Right cardiac atrium (tissue), 5 donors: ENCODE measurements at places on chromosomes 11 and 22. TPM values are rescaled to one million over a fixed set of nuclear protein-coding genes. Genes with fewer than 3 reads are reported as not detected.

DNA sequence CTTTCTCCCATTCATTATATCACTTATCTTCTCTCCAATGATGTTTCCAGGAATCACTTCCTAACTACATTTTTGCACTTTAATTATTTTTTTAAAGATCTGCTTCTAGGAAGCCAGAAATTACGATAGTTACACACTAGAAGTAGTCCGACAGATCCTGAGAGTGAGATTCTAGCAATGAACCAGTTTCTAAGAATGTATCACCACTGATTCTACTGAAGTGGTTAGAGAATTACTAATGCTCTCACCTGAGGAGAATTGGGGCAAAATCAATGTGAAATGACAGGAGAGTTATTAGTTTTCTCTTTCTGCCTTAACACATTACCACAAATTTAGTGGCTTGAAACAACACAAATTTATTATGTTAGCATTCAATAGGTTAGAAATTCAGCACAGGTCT lies 241.2 kb downstream of the CASP12 start:
- DNase-seq = no peak

The KDELR3 gene
- total RNA-seq = 5.0 TPM

DNA sequence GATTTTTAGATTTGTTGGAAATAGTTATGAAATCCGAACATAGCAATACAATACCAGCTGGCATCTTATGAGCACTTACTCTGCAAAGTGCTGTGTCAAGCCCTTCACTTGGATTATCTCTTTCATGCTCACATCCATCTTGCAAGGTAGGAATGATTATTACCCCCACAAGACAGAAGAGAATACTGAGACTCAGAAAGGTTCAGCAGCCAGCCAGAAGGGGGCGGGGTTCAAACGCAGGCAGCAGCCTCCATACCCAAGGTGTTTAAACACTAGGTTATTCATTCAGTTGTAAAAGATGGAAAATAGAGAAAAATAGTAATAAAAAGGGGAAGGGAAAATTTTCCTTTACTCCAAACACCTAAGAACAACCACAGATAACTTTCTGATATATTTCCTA lies 158.5 kb downstream of the CCDC34 start:
- peak; percentile 53 for DNase-seq

DNA sequence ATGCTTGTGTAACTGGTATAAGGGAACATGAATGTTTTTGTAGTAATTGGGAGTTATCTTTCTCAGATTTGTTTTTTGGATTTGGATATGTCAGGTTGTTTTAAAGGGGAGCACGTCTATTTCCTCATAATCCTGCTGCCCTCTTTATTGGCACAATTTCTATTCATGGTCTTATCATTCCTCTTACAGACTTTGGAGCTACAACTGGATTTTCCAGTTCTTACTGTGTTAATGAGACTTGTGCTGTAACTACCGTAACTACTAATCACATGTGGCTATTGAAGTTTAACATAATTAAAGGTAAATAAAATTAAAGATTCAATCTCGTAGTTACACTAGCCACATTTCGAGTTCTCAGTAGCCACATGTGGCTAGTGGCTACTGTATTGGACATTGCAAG lies 1.9 kb downstream of the FDX1 start:
- DNase-seq = no peak

DNA sequence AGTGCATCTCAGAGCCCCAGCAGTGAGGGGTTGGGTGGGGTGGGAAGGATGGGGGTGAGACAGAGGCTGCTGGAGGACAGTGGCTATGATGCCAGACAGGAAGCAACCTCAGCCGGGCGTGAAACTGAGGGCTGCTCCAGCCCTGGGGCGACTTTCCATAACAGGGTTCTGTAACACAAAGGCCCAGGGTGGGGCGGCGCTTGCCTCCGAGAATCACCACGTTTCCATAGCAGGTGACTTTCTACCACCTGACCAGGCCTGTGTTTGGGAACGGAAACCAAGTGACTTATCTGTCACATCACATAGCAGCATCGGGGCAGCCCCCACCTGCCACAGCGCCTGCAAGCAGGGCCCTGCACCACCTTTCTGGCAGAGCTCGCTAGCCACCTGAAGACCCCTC lies 85.8 kb downstream of the TRMU start:
- peak; percentile 24 for DNase-seq

DNA sequence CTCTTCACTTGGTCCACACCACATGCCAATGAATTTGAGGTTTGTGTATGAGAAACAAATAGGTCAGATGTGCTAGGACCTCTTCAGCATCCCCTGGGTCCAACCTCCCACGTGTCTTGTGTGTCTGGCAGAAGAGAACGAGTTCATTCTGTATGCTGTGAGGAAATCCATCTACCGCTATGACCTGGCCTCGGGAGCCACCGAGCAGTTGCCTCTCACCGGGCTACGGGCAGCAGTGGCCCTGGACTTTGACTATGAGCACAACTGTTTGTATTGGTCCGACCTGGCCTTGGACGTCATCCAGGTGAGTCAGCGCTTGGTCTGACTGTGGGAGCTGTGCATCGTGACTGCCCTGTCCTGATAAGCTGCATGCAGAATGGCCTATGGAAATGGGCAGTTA lies 101.0 kb upstream of the SORL1-AS1 start:
- no peak for DNase-seq

DNA sequence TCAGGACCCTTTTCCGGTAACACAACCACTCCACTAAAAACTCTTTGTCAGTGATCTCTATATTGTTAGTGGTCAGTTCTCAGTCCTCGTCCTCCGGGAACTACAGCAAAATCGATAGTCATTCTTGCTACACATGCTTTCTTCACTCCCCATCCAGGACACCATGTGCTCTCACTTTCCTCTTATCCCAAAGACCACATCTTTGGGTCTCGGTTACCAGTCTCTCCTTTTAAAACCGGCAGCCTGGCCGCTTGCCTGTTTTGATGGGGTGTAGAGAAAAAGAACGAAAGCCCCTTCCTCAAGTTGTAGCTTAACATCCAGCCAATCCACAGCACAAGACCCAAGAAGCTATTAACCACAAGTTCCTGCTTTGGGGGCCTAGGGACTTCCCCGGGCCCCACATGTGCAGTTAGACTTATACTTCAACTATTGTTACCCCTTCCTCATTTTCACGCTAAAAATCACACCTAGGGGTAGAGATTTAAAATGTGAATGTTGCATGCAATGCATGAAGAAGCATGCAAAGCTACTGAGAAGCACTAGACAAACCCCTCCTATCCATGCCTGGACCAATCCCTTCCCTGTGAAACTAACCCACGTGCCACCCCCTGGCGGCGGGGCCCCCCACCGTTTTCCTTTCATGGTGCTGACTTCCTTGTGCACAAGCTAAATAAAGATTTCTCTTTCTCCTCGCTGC lies 1.5 kb upstream of the TOLLIP start:
- no peak for DNase-seq

DNA sequence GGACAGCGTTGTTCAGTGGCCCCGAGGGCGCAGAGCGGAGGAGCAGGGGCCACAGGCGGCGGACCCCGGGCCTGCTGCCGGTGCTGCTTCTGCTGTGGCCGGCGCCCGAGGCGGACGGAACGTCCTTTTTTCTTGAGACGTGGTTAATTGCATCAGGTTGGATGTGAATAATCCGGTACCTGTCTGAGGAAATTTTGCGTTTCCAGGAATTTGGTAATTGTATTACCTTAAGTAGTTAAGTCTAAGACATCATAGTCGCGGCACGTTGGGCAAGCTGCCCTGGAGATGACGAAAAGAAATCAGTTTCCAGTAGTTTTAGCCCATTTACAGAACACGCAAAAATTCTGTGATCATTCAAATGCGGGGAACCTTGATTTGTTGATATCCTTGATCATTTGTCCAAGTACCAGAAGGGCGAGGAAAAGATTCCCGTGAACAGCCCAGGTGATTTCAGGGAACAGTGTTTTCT lies 789 bp downstream of the SPECC1L start:
- DNase-seq = no peak

DNA sequence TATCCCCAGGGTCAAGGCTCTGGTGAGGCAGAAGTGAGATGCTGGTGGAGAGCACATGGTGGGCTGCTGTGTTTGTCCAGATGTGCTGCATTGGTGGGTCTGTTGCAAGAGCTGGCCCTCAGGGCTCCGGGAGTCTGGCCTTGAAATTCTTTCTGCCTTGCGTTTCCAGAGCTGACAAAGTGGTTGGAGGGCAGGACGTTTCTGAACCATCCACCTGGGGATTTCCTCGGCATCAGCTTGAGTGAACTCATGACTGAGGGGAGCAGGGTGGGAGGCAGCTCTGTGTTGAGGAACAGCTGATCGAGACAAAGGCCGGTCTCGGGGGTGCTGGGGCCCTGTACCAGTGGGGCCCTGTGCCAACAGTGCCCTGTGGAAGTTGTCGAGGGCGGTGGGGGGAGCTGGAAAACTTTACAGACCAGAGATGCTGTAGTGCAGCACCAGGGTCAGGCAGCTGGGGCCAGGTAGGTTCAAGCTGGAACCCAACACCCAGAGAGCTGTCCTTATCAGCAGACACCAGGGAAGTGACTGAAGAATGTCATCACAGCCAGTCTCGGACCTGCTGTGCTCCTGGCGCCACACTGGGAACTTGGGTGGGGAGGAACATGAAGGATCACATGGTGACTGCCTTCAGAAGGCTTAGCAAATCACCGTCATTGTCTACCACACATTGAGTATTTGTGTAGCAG lies 4.9 kb downstream of the TSKU start:
- no peak for DNase-seq

The TCN2 gene
- 27.0 TPM for total RNA-seq

The MFNG gene
- total RNA-seq = 14.1 TPM

The GPHA2 gene
- not detected for total RNA-seq

DNA sequence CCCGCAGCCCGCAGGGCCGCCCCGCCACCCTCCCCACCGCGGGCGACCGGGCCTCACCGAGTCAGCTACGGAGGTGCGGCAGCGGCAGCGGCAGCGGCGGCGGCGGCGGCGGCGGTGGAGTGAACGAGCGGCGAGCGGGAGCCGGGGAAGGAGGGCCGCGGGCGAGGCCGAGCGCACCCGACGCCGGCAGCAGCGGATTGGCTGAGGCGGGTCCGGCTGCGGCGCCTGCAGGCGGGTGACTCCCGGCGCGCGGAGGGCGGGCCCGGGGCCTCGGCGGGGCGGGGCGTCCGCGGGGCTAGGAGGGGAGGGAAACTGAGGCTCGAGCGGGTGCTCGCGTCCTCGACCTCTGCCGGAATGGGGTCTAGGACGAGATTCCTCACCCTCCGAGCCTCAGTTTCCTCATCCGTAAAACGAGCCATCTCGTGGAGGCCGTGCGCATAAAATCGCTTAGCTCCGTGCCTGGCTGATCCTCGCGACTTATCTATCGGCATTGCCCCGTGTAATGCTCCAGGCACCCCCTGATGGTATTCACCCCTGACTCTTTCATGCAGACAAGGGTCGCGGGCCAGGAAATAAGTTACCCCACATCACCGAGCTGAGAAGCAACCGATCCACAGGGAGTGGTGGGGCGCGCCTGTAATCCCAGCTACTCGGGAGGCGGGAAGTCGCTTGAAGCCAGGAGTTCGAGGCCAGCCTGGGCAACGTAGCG lies at the start of gene CPT1A:
Gene CPT1A, minus strand, starts transcription at position 199 of the 709 bp plus-strand sequence. CDS start 26,442 bp downstream, outside the sequence.
- DNase-seq = peak; percentile 93

The GGTLC3 gene
- not detected for total RNA-seq

The SLC16A8 gene
- 0.68 TPM for total RNA-seq

DNA sequence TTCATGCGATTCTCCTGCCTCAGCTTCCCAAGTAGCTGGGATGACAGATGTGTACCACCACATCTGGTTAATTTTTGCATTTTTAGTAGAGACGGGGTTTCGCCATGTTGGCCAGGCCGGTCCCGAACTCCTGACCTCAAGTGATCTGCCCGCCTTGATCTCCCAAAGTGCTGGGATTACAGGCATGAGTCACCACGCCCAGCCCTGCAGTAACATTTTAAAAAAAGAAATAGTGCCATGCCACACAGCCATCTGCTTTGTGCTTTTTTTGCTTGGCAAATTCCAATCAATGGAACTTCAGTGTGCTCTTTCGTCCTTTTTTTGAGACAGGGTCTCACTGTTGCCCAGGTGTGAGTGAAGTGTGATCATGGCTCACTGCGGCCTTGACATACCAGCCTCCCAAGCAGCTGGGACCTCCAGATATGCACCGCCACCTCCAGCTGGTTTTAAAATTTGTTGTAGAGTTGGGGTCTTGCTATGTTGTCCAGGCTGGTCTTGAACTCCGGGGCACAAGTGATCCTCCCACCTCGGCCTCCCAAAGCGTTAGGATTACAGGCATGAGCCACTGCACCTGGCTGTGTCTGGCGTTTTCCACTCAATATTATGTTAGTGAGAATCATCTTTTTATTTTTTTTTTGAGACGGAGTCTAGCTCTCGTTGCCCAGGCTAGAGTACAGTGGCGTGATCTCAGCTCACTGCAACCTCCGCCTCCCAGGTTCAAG lies 1.8 kb upstream of the CHADL start:
- no peak for DNase-seq

GRCh38 chr11:34351687-34352469 lies 5.9 kb downstream of the ABTB2 start:
- no peak for DNase-seq

- DNase-seq = no peak
These were observed at the start of gene MS4A8 for GRCh38 chr11:60699284-60699691. Gene MS4A8 (plus strand): TSS chr11:60699612. CDS start chr11:60700861, 1,249 bp downstream.

DNA sequence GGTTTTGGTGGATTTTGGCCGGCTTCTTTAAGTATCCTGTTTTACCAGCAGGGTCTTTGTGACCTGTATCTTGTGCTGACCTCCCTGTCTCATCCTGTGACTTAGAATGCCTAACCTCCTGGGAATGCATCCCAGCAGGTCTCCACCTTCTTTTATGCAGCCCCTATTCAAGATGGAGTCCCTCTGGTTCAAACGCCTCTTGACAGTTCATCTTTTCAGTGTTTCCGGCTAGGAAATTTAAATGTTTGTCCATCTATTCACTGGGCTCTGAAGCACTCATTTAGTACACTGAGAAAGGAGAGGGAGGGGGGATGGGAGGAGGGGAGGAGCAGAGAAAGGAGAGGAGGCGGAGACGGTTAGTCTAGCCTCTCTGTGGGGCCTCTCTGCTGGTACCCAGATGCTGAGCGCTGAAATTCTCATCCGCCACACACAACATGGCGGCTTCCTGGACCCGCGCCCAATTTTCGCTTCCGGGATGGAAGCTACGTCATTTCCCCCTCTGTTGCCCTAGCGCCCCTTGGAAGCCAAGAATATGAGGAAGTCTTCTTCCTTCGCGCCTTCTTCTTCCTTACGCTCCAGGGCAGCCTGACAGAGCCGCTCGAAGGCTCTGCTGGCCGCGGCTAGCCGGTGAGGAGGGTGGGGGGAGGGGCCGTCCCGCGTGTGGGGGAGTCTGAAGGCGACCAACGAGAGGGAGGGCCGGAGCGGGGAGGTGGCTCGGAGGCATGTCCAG lies 69.0 kb upstream of the SYT13 start:
- peak; percentile 96 for DNase-seq
